ENCODE measurements at places on chromosomes 4 and X.

DNA sequence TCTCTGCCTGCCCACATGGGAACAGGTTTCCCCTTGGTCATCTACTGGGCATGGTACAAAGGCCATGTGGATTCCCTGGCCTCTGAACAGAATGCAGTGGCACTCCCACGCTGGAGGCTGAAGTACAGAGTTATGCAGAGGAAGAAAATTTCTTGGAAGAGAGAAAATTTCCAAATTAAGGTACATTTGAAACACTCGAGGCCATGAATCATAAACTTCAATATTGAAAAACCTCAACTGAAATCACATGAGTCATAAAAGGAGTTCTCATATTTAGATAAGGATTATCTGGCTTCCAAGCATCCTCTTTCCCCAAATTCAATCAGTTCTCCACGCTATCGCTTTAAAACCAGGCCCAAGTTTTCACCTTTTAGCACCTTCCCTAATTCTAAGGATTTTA is 28.1 kb upstream of the TXK start:
- DNase-seq: no peak

- no peak for DNase-seq
These were observed 41.5 kb downstream of the SMARCA5 start for GRCh38 chr4:143554728-143555597.

DNA sequence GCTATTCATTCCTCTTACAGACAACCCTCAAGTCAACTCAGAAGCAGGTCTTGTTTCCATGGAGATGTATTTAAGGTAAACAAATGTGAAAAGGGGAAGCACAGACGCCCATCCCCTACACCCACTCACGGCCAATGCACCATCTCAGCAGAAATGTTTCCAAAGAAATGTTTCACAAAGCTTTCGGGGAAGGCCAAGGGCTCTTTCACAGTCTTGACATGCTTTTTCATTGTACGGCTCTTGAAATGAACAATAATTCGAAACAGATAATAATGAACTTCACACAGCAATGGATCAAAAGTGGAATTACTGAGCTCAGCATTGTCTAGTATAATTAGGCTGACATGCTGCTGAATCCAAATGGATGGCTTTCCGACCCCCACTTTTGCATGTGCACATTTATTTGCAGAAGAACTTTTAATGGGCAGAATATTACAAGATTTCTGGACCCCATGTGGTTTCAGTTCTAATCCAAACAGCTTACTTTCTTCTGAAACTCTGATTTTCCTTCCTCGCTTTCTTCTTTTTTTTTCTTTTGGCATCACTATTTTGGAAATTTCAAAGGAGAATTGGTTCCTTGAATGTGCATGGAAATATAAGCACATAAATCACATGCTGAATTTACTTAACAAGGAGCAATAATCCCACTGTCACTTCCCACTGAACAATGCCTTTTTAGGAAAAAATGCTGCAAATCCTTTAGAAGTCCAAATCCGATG is 160.9 kb downstream of the SMIM20 start:
- DNase-seq: no peak

GRCh38 chr4:142528433-142528832 is 317.7 kb downstream of the INPP4B start:
- no peak for DNase-seq

DNA sequence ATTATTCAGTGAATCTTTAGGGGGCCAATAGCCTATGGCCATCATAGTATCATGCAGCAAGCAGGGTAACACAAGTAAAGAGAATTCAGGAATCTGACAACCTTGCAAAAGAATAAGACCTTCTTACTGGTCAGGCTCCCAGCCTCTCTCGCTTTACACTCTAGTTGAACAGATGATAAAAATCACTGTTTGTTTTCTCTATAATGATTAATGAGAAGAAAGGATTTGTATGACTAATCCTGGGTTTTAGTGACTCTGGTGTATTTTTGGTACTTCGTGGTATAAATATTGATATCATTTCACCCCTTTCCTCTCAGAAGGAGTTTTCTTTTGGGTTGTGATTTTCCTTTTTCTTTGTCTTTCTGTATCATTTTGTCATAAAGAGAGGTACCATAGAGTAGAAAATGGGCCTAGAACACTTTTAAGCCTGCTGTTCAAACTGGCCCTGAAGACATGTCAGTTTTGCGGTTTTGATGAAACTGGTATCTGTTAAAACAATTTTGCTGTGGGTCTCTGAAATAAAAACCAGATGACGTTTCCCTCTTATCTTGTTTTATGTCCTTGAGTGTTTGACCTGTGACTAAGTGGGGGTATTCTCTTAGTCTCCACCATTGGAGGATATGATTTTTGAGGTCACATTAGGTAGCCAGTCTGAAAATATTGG is 294.9 kb upstream of the TBX22 start:
- DNase-seq: no peak

GRCh38 chr4:69878250-69878649 is 18.3 kb upstream of the SULT1E1 start:
- no peak for DNase-seq

GRCh38 chr4:15438939-15439524 is 11.2 kb downstream of the C1QTNF7 start:
- DNase-seq: no peak

DNA sequence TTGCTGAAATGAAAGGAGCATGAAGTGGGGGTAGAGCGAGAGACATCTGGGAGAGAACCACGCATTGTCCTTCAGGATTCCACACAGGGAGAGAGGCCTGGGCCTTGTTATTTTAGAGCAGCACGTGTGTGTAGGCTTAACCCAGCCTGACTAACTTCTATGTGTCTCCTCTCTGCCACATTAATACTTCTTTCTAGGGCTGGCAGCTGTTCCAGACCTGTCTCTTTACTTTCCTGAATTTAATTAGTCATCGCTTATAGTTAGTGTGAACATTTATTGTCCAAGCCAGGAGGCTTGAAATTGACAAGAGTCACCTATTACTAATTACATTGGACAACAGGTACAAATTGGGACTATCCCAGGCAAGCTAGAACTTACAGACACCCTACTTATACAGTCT is 51.3 kb downstream of the SMAD1 start:
- no peak for DNase-seq

- DNase-seq: no peak
These were observed 17.1 kb upstream of the SMIM20 start for GRCh38 chr4:25896776-25897539.

GRCh38 chr4:38453253-38453881 is 210.6 kb upstream of the KLF3 start:
- DNase-seq: no peak

DNA sequence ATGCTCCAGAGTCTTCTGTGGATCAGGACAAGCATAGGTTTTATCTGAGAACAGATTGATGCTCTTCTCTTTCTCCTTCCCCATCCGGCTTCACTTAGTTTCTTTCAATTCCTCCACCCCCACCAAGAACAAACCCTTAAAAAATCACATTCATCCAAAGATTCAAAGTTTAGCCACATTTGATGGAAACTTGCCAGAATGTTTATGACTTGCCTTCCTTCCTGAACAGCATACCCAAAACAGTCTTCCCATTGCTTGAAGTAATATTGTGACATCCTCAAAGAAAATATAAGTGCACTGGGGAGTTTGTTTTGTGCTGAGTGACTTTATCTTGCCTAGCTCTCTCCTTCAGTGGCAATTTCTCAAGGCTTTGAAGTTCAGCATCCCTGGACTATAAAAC is 83.0 kb downstream of the MAGEB17 start:
- DNase-seq: no peak

- no peak for DNase-seq
These were observed 460.8 kb downstream of the SLITRK2 start for GRCh38 chrX:146278381-146278780.

GRCh38 chr4:32196950-32197688 is 1477.0 kb downstream of the PCDH7 start:
- no peak for DNase-seq

- no peak for DNase-seq
These were observed 45.8 kb downstream of the ENOX2 start for GRCh38 chrX:130857207-130857606.

DNA sequence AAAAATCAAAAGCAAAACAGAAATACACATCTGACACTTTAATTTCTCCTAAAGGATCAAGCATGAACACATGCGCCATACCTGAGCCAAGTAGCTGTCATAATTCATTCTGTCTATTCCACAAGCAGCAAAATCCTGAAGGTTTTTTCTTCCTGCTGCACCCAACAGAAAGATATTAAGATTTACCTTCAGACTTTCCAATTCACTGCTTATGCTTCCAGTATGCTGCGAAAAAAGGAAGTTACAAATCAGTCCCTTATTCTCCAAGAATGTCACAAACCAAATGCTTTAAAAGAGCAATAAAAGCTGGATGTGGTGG is 29.2 kb upstream of the FGFBP2 start:
- DNase-seq: no peak

- DNase-seq: no peak
These were observed 1.1 kb downstream of the BLOC1S4 start for GRCh38 chr4:6716958-6717655.

- DNase-seq: no peak
These were observed 46.4 kb downstream of the NUDT6 start for GRCh38 chr4:122875949-122876348.

DNA sequence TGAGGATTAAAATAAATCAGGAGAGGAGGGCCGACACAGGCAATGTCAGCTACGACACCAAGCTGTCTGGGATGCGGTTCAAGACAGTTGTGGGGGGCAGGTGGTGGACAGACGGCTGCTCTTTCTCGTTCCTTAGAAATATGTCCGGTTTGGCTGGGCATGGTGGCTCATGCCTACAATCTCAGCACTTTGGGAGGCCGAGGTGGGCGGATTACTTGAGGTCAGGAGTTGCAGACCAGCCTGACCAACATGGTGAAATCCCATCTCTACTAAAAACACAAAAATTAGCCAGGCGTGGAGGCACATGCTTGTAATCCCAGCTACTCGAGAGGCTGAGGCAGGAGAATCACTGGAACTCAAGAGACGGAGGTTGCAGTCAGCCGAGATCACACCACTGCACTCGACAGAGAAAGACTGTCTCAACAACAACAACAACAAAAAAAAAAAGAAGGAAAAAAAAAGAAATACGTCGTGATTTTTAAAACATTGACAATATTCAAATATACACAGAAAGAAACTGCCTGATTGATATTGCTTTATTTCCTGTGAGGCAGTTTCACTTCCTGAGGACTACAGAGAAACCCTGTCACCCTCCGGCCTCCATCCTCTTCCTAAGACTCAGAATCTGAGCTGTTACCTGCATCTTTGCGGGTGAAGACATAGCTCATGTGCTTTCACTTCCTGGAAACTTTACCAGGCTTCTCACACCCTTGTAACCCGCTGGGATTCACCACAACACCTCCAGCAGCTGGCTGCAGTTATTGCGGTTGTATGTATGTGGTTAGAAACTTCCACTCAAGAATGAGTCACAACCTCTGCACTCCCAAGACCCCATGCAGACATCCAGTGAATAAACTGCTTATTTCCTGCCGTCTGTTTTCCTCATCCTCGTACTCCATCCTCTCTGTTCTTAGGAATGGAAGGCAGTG is 63.8 kb upstream of the STS start:
- DNase-seq: no peak

GRCh38 chr4:82779032-82779431 is 19.6 kb downstream of the SCD5 start:
- no peak for DNase-seq

DNA sequence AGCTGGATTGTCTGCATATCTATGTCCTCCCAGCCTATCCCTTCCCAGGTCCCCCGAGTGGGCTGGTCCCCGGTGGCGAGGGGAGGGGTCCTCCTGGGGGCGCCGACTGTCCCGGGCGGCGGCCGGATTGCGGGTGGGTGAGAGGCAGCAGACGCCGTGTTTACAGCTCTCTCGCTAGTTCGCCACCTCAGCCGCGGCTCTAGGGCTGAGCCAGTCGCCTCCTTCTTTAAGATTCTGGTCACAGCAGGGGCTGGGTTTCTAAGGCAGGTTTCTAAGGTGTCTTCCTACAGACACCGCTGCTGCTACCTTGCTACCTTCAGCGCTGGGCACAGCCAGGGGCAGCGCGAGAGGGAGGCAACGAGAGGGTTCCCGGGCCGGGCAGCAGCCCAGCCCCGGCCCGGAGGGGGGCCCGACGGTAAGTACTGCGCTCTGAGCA is 57.2 kb downstream of the FRMPD3 start:
- DNase-seq: no peak

DNA sequence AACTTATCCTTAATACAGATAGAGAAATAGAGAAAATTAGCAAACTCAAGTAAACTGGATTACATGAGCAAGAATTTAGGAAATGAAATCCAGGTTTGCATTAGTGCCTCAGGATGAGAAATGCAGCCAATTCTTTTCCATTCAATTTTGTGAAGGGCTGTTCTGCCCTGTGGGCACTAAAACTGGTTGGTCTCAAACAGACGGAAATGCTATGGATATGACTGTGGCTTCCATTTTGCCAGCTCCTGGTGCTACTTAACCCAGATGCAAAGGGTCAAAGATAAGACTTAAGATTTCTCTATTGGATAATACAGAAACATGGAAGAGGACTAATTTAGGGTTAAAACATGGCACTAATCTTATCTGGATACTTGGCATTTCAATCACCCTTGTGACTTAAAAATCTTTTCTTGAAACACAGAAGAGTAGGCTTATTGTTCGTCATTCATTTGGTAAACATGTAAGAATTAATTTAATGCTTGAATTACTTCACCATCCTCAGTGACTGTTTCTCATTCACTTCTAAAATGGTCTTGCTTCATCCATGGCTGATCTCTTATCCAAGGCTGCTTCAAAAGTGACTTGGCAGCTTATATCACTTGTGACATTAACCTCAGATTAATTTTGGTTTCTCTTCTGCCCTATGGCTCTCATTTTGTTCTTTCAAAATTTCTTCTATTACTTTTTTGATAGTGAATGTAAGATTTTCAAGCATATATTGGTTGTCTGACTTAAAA is 1008.7 kb downstream of the GLUD2 start:
- no peak for DNase-seq

DNA sequence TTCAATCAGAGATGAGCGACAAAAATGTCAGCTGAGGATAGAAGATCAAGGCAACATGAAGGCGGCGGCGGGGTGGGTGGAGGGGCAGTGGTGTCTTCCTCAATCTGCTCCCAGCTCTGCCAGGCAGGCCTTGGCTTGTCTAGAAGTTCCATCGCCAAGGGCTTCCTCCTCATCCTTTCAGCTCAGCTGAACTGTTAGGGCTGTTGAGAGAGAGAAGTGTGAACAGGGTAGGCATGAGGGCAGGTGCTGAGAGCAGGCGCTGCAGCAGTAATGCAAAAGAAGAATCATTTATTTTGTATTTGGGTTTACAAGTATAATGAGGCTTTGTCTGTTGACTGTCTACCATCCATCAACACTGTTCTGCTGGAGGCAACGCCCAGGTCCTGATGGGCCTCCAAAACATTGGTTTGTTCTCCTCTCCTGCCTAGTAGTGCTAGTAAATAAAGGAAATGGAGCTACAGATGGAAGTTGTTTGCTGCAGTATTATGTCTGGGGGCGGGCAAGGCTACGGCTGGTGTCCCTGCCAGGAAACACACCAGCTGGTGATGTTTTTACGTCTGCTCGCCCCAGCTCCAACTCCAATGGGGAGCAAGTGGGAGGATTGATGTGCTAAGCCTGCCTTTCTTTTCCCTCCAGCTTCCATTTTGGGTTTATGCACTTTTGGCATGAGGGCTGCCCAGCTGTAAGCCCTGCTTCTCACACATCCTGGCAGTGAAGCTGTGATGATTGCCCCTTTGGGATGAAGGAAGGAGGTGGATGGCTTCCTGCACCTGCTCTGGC is 139.4 kb upstream of the BOD1L1 start:
- no peak for DNase-seq

Data from right renal cortex interstitium (tissue), 3 donors.